ENCODE measurements at places on chromosomes 4 and X. TPM values are rescaled to one million over a fixed set of nuclear protein-coding genes. Genes with fewer than 3 reads are reported as not detected.

SLC35A2 gene
- 11.1 TPM for total RNA-seq

PAGE4 gene
- total RNA-seq: not detected

MAGEE1 gene
- total RNA-seq: 2.7 TPM

UCP1 gene
- total RNA-seq: not detected

POLR2B gene
- 186 TPM for total RNA-seq

MID2 gene
- total RNA-seq: 25.8 TPM

ERAS gene
- total RNA-seq: not detected

ZFX gene
- 158 TPM for total RNA-seq

GC gene
- not detected for total RNA-seq

DDX3X gene
- 274 TPM for total RNA-seq

GAGE12H gene
- total RNA-seq: not detected

SORBS2 gene
- total RNA-seq: 49.2 TPM

NSG1 gene
- total RNA-seq: 2.4 TPM

REPS2 gene
- 7.9 TPM for total RNA-seq

ETDB gene
- total RNA-seq: not detected

All from tongue (tissue), 3 donors.